ENCODE measurements at places on chromosomes 2 and 18. TPM values are rescaled to one million over a fixed set of nuclear protein-coding genes. Genes with fewer than 3 reads are reported as not detected.
A peak's percentile ranks its signal among the peaks of the same experiment; 100 is the strongest.

DNA sequence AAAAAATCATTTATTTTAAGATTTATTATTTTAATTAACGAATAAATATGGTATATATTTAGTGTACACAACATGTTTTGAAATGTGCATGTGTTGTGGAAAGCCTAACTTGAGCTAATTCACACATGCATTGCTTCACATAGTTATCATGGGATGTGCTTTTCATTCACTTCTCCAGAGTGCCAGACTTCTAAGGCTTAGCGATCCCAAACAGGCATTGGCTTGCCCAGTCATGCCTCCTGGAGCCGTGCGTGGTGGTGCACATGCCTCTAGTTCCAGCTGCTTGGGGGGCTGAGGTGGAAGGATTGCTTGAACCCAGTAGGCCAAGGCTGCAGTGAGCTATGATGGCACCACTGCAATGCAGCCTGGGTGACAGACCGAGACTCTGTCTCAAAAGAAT, 40.5 kb downstream of the ARHGEF4 start:
- H3K4me1 ChIP-seq = no peaks in the 10 kb centered on the region
- no peaks in the 10 kb centered on the region for H3K27me3 ChIP-seq
- H3K36me3 ChIP-seq = no peaks in the 10 kb centered on the region
- DNase-seq = no peak
- H3K27ac ChIP-seq = no peak overlapping the region

- no peak for DNase-seq
- H3K4me1 ChIP-seq = no peaks in the 10 kb centered on the region
- H3K4me3 ChIP-seq = no peak overlapping the region
- H3K27ac ChIP-seq = no peak overlapping the region
- H3K27me3 ChIP-seq = no peaks in the 10 kb centered on the region
Observed at GRCh38 chr2:235709124-235709813, 215.4 kb downstream of the AGAP1 start.

GRCh38 chr2:3470166-3470651, 49.1 kb downstream of the ADI1 start:
- no peak overlapping the region for H3K4me3 ChIP-seq
- no peak for DNase-seq
- no peaks in the 10 kb centered on the region for H3K4me1 ChIP-seq
- H3K27ac ChIP-seq = no peak overlapping the region
- peaks cover 76% of the 10 kb centered on the region for H3K36me3 ChIP-seq

GRCh38 chr2:74841641-74842040, 7.7 kb downstream of the HK2 start:
- DNase-seq = no peak
- H3K4me3 ChIP-seq = peak overlapping the region; percentile 41
- H3K27me3 ChIP-seq = no peaks in the 10 kb centered on the region
- H3K36me3 ChIP-seq = no peaks in the 10 kb centered on the region

DNA sequence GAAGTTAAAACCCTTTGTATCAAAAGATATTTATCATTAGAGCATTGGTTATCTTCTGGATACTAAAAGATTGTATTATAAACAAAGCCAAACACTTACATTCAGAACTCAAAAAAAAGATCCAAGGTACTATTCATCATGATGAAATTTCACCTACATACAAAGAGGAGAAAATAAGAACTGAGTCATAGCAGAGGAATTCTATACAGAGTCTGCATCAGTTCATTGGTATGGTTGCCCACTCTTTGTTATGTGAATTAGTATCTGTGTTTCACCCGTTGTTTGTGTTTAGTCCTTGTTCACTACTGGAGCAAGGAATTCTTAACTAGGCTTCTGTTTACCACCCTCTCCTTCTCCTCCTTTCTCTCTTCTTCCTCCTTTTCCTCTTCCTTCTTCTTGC, 157.9 kb downstream of the LNPK start:
- H3K36me3 ChIP-seq = no peaks in the 10 kb centered on the region
- DNase-seq = no peak
- no peak overlapping the region for H3K27ac ChIP-seq
- no peak overlapping the region for H3K4me3 ChIP-seq

DNA sequence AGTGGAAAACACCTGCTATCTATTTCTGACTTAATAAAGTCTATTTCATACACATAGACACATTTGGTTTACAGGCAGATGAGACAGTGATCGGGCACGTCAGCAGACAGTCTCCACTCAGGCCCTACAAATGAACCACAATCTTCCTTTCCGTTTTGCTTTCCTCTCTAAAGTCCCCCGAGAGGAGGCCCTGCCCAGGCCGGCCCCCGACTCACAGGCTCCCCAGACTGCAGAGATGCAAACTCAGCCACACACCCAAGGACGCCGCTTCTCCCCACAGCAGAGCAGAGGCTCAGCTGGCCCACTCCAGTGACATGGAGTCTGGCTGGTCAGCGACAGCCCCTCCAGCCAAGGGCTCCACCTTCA, 9.3 kb upstream of the MTERF4 start:
- H3K27me3 ChIP-seq = no peaks in the 10 kb centered on the region
- H3K4me1 ChIP-seq = peaks cover 55% of the 10 kb centered on the region
- no peak for DNase-seq
- H3K36me3 ChIP-seq = peaks cover 26% of the 10 kb centered on the region

DNA sequence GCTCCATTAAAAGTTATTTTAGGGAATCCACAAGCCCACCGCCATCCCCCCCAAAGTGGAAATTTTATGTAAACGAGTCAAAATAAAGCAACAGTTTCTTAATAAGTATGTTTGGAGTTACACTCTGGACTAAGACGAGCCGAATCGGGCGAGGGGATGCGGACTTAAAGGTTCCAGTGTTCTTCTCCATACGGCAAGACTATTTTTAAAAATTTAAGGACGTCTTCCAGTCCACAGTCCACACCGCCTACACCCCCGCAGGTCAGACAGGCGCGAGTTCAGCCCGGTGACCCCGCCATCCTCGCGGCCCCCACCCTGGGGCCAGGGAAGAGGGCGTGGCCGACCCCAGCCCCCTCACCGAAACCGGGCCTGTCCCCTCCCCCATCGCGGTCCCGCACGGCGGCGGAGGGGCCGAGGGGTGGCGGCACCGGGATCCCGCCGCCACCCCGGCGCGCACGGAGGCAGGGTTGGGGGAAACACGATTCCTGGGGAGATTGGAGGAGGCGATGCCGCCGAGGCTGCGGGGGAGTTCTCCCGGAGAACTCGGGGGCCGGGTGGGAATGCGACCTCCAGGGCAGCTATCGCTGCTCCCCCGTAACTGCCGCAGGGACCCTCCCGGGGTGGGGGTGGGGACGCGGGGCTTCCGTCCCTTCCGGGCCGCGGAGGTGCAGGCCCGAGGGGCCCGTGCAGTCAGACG, 24.5 kb upstream of the SMAD7 start:
- H3K27ac ChIP-seq = no peak overlapping the region
- no peaks in the 10 kb centered on the region for H3K36me3 ChIP-seq
- H3K4me3 ChIP-seq = no peak overlapping the region
- DNase-seq = no peak
- H3K4me1 ChIP-seq = peaks cover 13% of the 10 kb centered on the region

DNA sequence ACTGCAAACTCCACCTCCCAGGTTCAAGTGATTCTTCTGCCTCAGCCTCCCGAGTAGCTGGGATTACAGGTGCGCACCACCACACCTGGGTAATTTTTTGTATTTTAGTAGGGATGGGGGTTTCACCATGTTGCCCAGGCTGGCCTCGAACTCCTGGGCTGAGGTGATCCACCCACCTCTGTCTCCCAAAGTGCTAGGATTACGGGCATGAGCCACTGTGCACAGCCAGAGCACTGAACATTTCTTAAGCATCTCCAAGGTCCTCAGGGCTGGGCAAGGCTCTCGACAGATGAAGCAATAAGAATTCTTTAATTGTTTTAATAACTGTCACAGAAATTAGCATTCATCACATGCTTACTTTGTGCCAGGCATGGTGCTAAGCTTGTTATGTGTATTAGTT, 4.1 kb downstream of the ATOH8 start:
- H3K36me3 ChIP-seq = no peaks in the 10 kb centered on the region
- H3K4me1 ChIP-seq = peaks cover 29% of the 10 kb centered on the region
- H3K4me3 ChIP-seq = no peak overlapping the region
- peaks cover under 1% of the 10 kb centered on the region for H3K27me3 ChIP-seq
- no peak overlapping the region for H3K27ac ChIP-seq

DNA sequence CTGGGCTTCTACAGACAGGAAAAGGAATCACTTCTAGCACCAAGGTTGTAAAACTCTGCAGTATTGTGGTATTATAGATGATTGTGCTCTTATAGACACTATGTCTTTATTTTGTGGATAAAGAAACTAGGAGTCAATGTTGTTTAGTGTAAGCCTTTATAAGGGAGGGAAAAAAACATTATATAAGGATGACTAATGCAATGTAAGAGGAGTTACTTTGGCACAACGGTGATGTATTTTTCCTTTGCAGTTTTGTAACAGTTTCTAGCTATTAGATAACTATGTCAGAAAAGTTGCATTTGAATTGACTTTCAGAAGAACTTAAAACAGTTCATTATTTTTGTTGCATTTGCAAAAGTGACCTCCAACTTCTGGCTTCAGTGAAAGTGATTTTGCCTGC, 545.4 kb downstream of the CCDC85A start:
- H3K4me3 ChIP-seq = no peak overlapping the region
- no peaks in the 10 kb centered on the region for H3K36me3 ChIP-seq
- H3K27me3 ChIP-seq = no peaks in the 10 kb centered on the region
- no peaks in the 10 kb centered on the region for H3K4me1 ChIP-seq
- DNase-seq = no peak
- no peak overlapping the region for H3K27ac ChIP-seq

DNA sequence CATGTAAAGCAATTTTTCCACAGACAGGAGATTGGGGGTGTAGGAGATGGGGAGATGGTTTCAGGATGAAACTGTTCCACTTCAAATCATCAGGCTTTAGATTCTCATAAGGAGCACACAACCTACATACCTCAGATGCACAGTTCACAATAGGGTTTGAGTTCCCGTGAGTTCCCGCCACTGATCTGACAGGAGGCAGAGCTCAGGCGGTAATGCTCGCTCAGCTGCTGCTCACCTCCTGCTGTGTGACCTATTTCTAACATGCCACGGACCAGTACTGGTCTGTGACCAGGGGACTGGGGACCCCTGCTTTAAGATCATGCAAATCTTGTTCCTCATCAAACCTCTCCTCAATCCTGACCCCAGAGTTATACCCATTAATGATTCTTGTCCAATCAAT, 70.1 kb downstream of the RPE start:
- H3K27ac ChIP-seq = no peak overlapping the region
- no peak for DNase-seq
- no peaks in the 10 kb centered on the region for H3K4me1 ChIP-seq

- H3K36me3 ChIP-seq = no peaks in the 10 kb centered on the region
- H3K27ac ChIP-seq = no peak overlapping the region
- H3K4me3 ChIP-seq = no peak overlapping the region
- H3K4me1 ChIP-seq = no peaks in the 10 kb centered on the region
Observed at GRCh38 chr18:57741273-57741672, 61.8 kb downstream of the ATP8B1 start.

DNA sequence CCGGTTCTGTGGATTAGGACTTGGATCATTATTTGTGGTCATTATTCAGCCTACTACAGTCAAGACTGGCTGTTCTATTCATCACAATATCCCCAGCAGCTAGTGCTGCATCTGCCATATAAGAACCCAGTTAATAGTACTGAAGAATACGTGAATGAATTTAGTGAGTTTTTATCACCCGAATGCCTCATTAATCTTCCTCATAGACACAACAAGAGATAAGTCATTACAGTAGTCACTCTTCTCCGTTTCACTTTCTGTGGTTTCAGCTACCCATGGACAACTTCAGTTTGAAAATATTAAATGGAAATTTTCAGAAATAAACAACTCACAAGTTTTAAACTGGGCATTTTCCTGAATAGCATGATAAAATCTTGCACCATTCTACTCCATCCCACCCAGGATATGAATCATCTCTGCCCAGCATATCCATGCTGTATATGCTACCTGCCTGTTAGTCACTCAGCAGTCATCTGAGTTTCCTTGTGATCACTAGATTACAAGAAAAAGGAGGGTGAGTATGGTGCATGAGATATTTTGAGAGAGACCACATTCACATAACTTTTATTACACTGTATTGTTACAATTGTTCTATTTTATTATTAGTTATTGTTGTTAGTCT, 363.7 kb upstream of the CHAC2 start:
- H3K36me3 ChIP-seq = no peaks in the 10 kb centered on the region
- H3K4me3 ChIP-seq = no peak overlapping the region
- no peak for DNase-seq
- H3K27me3 ChIP-seq = no peaks in the 10 kb centered on the region
- H3K4me1 ChIP-seq = no peaks in the 10 kb centered on the region
- H3K27ac ChIP-seq = no peak overlapping the region

DNA sequence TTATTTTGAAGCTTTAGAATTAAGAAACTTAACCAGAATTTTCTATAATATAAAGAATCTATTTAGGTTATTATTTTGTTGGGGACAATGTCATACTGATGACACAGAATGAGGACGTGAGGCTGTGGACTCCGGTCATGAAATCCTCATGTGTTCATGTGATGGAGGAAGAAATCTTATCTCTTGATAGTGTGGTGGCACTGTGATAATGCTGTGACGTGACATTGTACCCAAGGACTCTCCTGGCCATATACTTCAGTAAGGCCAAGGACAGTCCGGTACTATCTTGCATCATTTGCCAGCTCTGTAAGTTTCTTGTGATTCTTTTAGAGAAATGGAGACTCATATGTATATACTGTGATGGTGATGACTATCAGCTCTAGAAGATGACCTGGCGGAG, 59.1 kb downstream of the SLC9A2 start:
- no peak overlapping the region for H3K27ac ChIP-seq
- H3K4me1 ChIP-seq = no peaks in the 10 kb centered on the region
- no peak for DNase-seq

DNA sequence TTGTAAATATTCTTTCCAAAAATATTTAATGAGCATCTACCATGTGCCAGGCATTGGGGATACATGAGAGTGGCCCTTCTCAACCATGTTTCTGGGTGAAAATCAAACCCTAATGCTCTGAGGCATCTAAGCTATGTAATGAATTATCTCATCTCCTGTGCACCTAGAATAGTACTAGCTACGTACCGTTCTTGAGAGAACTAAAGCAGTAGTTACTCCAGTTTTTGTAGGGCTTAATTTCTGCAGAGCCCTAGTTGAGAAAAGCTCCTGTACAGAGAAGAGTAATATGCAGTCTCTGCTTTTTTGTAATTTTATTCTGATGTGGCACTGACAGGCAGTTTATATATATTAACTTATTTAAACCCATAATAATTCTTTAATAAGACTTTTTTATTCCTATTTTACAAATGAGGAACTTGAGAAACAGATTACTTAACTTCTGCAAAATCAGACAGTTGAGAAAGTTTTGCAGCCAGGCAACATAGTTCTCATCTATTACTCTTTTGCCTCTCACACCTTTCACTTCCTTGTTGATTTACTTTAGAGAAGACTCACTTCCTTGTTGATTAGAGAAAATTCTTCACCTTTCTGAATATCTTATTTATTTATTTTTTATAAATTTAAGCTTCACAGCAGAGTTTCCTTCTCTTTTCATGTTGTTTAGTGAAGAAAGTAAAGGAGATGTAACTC, 3.1 kb downstream of the SPOPL start:
- H3K4me3 ChIP-seq = peak overlapping the region; percentile 95
- H3K36me3 ChIP-seq = no peaks in the 10 kb centered on the region
- H3K27ac ChIP-seq = peak overlapping the region; percentile 41
- no peaks in the 10 kb centered on the region for H3K27me3 ChIP-seq
- no peak for DNase-seq
- peaks cover 34% of the 10 kb centered on the region for H3K4me1 ChIP-seq

PROKR1 gene
- polyA plus RNA-seq = not detected

C1D gene
- polyA plus RNA-seq = 55.2 TPM

HSBP1L1 gene
- 27.6 TPM for polyA plus RNA-seq

IL1F10 gene
- not detected for polyA plus RNA-seq

SLC4A3 gene
- not detected for polyA plus RNA-seq

PFN4 gene
- polyA plus RNA-seq = not detected

FN1 gene
- polyA plus RNA-seq = not detected

SLC40A1 gene
- polyA plus RNA-seq = 24.0 TPM

SNORC gene
- 0.10 TPM for polyA plus RNA-seq

SCN7A gene
- not detected for polyA plus RNA-seq

SKOR2 gene
- not detected for polyA plus RNA-seq

Measured in CD4-positive, CD25-positive, alpha-beta regulatory T cell (primary cell).